ENCODE measurements at places on chromosomes 3 and 15.
A peak's percentile ranks its signal among the peaks of the same experiment; 100 is the strongest.

DNA sequence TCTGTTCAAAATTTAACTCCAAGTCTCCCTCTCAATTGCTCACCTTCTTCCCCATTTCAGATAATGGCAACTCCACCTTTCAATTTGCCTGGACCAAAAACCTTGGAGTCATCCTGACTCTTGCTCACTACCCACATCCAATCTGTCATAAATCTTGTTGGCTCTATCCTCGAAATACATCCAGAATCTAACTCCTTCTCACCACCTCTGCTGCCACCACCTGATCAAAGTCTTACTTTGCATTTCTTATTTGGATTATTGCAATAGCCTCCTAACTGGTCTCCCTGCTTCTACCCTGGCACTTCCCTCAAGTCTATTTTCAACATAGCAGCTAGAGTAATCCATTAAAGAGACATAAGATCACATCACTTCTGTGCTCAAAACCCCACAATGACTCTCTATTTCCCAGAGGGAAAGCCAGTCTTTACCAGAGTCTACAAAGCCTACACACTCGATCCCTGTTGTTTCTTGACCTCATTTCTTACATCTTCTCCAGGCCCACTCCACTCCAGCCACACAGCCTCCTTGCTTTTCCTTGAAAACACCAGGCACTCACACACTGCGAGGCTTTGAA is 86.6 kb downstream of the GPR156 start:
- DNase-seq = no peak

GRCh38 chr15:99826157-99826780 is 93.0 kb upstream of the LYSMD4 start:
- no peak for DNase-seq

DNA sequence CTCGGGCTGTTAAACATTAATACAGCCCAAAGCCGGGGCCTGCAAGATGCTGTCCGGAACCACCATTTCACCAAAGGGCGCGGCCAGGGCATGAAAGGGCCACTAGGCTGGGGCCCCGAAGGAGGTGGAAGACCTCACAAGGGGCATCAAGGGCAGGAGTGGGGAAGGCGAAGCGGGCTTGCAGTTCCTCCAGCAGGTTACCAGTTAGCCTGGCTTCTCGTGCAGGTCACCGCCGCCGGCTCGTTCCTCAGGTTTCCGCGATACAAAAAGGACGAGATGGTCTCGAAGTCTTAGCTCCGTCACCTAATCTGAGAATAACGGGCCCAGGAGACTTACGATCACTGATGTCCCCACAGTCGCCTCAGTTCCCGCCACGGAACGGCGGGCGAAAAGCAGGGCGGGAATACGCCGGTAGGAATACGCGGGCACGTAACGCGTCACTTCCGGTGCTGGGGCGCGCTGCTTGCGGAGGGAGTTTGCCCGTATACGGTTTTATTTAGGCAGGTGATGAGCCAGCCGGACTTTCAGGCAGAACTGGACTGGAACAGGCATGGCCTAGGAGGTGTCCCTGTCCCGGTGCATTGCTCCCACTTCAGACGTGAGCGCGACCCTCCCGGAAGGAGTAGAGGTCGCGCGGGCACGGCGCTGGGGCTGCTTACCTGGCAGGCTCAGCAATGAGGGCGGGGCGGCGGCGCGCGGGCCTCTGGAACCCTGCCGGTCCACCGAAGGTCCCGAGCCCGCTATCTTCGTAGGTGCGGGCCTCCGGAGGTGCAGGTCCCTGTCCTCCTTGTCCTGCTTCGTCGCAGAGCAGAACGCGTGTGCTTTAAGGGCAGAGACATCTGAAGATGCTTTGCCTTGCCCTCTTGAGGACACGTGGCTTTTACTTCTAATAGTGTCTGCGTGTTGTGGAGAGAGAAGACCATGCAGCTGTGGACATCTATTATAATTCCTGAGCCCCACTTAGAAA is at the start of gene RFC4:
Gene RFC4 (minus strand): TSS at position 394 of the 967 bp plus-strand sequence. CDS start 1,769 bp downstream, outside the sequence.
- peak; percentile 74 for DNase-seq

DNA sequence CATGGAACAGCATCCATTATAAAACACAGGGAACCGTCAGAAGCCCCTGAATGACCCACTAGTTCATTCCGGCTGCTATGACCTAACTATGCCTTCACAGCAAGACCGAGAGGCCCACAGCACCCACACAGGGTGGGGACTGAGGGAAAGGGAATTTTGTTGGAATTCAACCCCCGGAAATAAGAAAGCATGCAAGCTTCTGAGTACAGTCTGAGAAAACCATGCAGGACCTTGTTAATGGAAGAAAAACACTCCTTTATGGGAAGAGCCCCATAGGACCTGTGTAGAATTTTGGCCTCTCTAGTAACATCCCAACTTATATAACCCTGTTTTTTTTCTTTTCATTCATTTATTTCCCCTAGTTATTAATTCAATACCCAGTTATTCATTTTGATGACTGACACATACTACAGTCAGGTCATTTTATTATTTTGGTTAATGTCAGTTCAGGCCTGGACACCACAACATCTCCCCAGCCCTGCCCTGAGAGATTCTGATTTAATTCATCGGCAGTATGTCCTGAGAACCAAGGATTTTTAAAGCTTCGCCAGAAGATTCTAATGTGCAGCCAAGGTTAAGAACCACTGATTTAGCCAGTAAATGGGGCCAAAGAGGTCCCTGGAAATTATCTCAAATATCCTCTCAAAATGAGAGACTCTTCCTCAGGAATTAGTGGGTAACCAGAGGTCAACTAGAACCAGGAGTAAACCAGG is 231.6 kb upstream of the GOLGA6L4 start:
- no peak for DNase-seq

DNA sequence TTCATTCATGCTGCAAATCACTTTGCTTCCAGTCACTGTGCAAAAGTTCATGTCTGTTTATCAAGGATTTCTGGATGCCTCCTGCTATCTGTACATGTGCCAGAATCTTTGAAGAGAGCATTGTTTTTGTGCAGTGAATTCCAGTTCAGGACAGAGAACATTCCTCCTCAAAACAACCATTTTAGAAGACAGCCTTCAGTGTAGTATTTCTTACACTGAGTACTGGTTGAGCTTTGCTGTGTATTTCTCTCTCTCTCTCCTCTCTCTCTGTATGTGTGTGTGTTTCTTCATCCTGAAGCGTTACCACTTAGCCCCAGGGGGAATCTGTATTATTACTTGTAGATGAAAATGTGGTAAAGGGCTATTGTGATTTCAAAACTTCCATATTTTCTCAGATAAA is 123.8 kb upstream of the CHL1 start:
- DNase-seq = no peak

DNA sequence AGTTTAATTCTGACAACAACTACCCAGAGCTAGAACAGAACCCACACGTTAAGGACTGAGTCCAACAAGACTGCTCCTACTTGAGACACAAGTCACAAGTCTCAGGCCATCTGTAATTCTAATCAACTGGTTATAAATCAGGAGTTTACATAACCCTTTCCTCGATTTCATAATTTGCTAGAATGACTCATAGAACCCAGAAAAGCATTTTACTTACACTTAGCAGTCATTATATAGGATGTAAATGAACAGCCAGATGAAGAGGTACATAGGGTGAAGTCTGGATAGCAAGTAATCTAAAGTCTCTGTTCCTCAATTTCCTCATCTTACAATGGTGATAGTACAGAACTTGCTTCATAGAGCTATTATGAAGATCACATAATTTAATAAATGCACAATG is 1018.2 kb downstream of the DIPK2A start:
- no peak for DNase-seq
